ENCODE measurements at places on chromosomes 16 and 17.
A peak's percentile ranks its signal among the peaks of the same experiment; 100 is the strongest.

DNA sequence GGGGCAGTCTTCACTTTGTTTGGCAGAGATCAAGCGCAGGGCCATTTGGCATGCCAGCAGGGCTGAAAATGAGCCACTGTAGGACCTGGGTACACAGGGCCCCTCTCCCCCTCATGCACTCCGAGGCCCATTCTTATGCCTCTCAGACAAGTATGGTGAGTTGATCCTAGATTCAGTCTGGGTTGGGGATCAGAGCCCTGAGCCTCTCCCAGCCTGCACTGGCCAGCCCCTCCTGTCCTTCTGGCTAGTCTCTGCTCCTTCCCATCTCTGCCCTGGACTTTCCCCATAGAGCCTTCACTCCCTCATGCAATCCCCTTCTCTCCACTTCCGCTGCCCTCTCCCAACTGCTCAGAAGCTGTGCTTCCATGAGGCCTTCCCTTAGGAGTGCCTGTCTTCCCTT is 31.0 kb downstream of the SMARCE1 start:
- no peak for DNase-seq

GRCh38 chr17:78414178-78415162 is 36.0 kb downstream of the PGS1 start:
- no peak for DNase-seq

- DNase-seq: no peak
Observed at GRCh38 chr17:55210292-55210691, 54.5 kb upstream of the HLF start.

DNA sequence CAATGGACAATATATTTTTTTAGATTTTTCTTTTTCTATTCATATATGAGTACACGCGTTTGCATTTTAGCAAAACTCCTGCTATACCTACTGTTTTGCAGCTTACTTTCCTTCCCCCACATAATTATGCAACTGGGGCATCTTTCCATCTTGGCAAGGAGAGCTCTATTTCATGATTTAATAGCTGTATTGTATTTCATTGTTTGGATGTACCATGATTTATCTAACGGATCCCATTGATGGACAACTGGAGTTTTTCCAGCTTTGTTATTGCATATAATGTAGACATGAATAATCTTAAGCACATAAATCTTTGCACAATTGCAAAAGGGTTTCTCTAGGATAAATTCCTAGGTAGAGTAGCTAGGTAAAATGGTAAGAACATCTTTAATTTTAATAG is 133.9 kb downstream of the PITPNC1 start:
- no peak for DNase-seq

- DNase-seq: no peak
Observed at GRCh38 chr17:59234631-59235030, 14.3 kb downstream of the GDPD1 start.

DNA sequence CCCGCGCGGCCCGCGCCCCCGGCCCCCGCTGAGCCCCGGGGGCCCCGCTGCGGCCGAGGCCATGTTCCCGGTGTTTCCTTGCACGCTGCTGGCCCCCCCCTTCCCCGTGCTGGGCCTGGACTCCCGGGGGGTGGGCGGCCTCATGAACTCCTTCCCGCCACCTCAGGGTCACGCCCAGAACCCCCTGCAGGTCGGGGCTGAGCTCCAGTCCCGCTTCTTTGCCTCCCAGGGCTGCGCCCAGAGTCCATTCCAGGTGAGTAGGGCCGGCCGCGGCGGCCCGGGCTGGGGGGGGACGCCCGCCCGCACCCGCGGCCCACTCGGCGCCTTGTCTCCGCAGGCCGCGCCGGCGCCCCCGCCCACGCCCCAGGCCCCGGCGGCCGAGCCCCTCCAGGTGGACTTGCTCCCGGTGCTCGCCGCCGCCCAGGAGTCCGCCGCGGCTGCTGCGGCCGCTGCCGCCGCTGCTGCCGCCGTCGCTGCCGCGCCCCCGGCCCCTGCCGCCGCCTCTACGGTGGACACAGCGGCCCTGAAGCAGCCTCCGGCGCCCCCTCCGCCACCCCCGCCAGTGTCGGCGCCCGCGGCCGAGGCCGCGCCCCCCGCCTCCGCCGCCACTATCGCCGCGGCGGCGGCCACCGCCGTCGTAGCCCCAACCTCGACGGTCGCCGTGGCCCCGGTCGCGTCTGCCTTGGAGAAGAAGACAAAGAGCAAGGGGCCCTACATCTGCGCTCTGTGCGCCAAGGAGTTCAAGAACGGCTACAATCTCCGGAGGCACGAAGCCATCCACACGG is 504 bp downstream of the MAZ start:
- DNase-seq: peak; percentile 96

GRCh38 chr17:81173762-81174155 is 7.7 kb upstream of the AATK start:
- no peak for DNase-seq

- no peak for DNase-seq
Observed at GRCh38 chr16:50600582-50601283, 52.5 kb downstream of the NKD1 start.

DNA sequence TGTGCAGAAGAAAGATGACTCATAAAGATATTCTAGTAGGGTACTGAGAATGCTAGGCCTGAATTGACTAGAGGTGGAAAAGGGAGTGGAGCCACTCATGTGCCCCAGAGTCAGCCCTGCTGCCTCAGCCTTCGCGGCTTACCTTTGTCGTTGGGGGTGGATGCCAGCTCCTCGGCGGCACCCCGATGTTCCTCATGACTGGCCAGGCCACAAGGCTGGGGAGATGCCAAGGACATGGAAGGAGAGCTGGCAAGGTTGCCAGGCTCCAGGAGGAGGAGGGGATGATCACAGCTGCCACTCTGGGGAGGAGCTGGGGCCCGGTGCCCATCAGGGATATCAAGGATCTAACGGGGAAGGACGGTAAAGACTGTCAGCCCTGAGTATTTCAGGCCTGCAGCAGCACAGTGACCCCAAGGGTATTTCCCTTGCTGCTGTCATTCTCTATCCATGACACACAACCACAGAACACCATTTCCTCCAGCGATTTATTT is 9.7 kb upstream of the SLC35B1 start:
- DNase-seq: no peak

- DNase-seq: no peak
Observed at GRCh38 chr16:28513484-28514181, 7.0 kb upstream of the IL27 start.

GRCh38 chr17:17877529-17878358 is 41.0 kb upstream of the SREBF1 start:
- peak; percentile 82 for DNase-seq

DNA sequence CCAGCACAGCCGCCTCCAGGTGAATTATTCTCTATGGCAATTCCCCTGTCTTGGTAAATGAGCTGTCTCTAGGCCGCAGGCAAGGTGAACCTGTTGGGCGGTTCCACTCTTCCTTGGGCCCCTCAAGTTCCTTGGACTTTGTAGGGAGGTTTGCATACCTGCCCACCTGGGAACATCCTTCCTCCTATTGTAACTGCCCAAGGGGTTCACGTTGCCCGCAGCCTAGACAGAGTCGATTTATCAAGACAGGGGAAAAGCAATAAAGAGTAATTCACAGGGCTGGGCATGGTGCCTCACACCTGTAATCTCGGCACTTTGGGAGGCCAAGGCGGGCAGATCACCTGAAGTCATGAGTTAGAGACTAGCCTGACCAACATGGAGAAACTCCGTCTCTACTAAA is 122.5 kb downstream of the KCNJ18 start:
- no peak for DNase-seq

DNA sequence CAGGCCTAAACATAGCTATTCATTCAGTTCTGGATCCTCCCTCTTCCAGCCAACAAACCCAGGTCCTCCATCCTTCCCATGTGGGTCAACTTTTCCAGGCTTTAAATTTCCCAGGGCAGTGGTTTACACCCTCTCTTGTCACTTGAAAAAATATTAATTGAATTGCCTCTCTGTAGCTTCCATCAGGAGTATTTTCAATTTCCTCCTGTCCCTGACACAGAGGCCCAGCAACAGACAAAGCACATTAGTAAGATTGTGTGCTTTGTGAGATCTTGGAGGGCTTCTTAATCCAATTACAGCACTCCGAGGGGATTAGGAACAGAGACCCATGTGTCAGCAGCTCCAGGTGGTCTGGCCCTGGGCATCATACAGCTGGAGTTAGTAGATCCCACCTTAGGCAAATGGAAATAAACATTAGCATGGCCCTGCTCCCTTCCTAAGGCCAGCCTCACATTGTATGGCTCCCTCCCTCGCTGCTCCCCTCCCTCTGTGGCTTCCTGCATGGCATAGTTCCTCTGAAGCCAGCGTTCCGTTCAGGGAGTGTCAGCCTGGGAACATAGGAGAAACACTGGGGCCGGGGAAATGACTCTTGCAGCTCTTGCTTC is 132.7 kb upstream of the HSBP1 start:
- DNase-seq: no peak

- no peak for DNase-seq
Observed at GRCh38 chr16:21986692-21987246, 14.1 kb downstream of the PDZD9 start.

DNA sequence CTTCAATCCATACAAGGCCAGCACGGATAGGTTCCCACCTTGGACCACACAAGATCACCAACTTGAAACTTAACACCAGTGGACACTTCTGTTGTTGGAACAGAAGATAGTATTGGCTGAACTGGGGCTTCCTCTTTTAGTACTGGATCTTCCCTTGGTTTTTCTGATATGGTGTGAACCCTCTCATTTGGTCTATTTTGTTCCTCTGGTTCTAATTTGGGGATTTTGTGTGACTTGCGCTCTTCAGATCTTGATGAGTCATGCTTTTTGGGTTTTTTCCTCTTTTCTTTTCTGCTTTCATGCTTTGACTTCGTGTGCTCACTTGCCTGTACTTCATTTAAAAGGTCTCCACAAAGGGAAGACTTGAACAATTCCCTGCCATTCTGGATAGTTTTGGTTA is 39.0 kb downstream of the SOST start:
- DNase-seq: no peak
